ENCODE measurements at places on chromosomes 5 and 9. TPM values are rescaled to one million over a fixed set of nuclear protein-coding genes. Genes with fewer than 3 reads are reported as not detected.
A peak's percentile ranks its signal among the peaks of the same experiment; 100 is the strongest.

DNA sequence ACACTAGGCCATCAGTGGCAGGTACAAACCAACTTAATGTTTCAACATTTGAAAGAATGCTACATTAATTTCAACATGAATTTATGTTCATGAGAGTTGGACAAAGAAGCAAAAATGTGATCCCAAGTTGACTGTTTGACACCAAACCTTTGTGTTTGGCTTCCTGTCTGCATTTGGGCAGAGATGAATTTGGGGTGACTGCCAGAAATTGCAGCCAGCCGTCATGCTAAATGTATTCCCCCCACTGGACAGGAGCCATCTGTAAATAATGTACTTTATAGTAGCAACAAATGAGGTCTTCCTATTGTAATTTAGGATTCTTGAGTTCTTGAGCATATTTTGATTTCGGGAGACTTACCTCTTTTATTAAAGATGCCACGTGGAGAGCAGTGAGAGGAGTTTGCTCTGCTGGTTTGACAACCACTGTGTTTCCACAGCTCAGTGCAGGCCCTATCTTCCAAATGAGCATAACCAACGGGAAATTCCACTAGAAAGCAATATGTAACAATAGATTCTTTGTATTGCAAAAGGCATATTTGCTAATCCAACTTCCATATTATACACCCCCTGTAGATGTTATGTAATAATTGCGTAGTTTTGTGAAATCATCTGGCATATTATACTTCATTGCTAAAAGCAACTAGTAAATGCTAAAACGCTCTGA, 27.6 kb downstream of the ALDH1A1 start:
- no peak for DNase-seq

GRCh38 chr9:127423476-127423933, 677 bp upstream of the ZNF79 start:
- DNase-seq: no peak

GRCh38 chr5:62714296-62714695, 135.7 kb downstream of the LRRC70 start:
- no peak for DNase-seq

Gene HDHD3
- polyA plus RNA-seq: 13.8 TPM

DNA sequence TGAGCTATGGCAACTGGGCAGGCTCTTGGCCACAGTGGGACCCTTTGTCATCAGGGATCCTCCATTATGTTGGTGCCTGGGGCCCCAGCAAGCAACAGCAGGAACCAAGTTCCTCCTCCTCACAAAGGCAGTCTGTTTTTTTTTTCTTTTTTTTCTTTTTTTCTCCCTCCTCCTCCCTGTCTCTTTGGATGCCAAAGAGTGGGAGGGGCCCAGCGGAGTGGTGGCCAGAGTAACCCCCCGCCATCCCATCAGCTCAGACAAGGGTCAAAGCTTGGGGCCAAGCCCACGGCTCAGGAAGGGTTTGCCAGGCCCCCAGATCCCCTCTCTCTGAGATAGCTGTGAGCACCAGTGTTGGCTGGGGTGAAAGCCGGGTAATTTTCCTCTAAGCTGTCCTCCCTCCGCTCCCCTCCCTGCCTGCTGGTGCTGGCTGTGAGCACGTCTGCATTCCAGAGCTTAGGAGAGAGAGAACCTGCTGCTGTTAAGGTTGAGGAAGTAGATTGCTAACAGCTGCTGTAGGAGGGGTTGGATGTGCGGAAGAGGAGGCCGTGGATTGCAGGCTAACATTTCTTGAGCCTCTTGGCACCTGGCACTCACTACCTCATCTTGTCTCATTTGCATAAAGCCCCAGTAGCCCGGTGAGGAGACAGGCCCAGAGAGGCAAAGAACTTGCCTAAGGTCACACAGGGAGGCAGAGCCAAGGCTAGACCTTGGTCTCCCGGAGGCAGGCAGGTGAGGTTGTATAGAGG, 21.2 kb downstream of the GSN start:
- DNase-seq: peak; percentile 77

Gene OTP
- 1.5 TPM for polyA plus RNA-seq

- DNase-seq: no peak
These were observed 63.7 kb downstream of the CXXC5 start for GRCh38 chr5:139711906-139712224.

DNA sequence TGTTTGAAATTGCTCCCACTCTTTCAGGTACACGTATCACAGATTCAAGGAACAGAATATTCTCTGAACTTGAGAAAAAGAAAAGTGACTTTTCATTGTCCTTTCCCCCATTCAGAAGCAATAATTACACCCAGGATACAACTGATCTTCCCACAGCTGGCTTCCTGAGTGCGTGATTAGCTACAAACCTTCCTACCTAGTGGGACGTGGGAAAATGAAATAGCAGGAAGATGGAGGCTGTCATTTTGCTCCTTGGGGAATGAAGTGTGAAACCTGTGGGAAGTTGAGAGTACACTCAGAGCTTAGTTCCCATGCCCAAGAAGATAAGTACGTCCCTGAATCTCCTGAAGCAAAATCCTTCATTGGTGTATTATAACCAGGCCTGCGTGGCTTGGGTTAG, 2.6 kb downstream of the TAS2R1 start:
- DNase-seq: no peak

Gene MIER3
- polyA plus RNA-seq: 27.8 TPM

DNA sequence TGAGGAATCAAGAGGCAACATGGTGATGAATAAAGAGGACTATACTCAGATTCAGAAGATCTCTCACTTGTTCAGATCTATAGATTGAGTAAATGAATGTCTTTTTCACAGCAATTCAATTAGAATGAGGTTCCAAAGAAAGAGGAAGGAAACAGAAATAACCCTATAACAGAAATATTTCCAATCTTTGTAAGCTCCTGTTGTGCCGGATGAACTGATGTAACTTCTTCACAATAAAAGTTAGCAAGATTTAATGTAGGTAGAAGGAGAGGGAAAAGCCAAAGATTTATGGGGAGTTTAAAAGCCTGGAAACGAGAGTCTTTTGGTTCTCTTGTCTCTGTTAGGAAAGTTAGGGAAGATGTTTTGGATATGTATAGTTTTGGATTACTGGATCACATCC, 92.1 kb downstream of the PBX3 start:
- no peak for DNase-seq

DNA sequence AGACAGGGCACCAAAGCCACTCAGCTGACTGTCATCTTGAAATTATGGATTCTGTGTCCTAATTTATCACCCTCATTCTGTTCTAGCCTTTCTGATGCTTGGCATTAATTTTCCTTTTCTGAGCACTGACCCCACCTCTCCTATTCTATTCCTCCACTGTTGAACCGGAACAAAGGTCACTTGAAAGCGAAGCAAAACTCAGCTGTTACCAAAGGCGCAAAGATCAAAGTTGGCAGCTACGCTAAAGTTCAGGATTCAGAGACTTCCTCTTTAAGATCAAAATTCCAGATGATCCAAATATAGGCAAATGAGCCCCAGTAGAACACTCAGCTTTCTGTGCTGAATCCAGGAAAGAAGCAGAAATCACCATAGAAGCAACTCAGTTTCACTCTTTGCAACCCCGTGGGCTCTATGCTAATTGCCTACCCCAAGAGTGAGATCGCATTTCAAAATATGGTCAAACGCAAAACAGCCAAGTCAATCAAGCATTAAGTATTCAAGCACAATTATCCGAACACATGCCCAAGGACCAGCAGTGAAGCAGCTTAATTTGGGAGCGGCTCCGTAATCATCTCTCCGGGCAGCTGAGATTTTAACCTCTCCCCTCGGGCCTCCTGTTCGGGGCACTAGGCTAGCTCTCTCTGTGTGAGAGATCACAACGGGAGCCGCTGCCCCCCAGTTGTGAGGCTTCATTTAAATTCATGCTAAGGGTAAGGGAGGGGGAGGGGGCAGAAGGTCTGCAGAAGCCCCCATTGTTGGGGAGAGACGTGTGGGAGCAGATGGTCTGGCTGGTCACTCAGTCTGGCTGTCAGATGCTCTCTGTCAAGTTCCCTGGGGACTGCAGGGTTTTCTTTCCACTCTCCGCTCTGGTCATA, 288.6 kb downstream of the ELAVL2 start:
- no peak for DNase-seq

DNA sequence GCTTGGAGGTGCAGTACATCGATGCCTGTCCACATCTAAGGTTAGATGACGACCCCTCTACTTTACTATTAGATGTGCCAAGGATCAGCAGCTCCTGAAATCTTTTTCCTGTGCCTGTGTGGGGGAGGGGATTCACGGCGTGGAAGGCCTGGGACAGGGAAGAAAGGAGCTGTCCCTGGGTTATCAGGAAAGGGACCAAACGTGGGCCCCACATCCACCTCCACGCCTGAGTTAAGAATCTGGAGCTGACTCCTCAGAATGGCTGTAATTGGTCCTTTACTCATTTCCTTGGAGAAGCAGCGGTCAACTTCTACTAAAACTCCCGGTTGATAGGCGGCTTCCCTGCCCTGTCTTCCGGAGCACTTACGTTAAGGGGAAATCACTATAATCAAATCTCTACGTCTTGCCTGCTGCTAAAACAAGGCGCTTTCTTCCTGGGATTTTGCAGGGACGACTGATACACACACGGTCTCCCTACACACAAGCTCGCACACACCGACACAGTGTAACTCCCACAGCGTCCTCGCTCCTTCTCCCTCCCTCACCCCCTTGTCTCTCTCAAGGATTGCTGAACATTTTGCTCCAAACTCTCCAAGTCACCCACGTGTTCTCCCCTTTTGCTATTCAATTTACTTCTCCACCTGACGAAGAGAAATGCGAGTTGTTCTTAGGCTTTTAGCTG, 1.4 kb downstream of the PDE4D start:
- no peak for DNase-seq

GRCh38 chr9:79644601-79645000, 72.8 kb downstream of the TLE4 start:
- DNase-seq: no peak

Gene DOK3
- 10.4 TPM for polyA plus RNA-seq

Gene NR2F1
- polyA plus RNA-seq: 16.9 TPM

Gene PCAT7
- 9.2 TPM for polyA plus RNA-seq

- no peak for DNase-seq
These were observed 27.6 kb upstream of the NREP start for GRCh38 chr5:111784491-111785181.

- DNase-seq: no peak
These were observed 85.7 kb upstream of the SHB start for GRCh38 chr9:38154501-38155421.

GRCh38 chr9:131872006-131872405, 132.1 kb upstream of the RAPGEF1 start:
- DNase-seq: no peak

Gene SURF4
- polyA plus RNA-seq: 163 TPM

DNA sequence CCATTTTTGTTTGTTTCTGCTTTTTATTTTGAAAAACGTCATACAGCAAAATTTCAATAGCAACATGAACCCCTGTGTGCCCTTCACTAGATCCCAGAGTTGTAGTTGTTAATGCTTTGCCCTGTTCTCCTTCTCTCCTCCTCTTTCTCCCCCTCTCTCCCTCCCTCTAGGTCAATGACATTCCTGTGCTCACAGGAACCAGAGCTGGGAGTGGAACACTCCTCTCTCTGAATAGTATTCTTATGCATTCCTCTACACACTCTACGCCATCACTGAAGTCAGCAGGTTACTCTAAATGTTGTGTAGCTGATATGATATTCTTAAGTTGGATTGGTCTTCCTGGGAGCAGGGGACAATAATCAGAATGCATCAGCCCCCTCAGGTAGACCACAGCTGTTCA, 243.4 kb downstream of the SYK start:
- no peak for DNase-seq
